ENCODE measurements at places on chromosomes 11 and 22.
A peak's percentile ranks its signal among the peaks of the same experiment; 100 is the strongest.

DNA sequence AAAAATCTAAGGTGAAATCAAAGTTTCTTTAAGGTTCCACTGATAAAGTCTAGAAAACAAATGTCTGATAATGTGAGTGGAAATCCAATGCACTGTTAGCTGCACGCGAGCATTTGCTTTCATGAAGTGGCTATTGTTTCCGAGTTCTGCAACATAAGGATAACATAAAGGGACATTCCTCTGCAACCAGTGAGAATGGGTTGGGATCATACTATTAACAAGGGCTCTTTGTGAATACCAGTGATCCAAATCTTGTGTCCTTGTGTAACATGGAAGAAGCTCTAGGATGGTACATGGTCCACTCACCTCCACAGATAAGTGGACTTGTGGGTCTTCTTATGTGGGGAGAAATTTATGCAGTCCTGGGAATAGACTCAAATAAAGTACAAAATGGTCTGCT is 24.6 kb downstream of the APIP start:
- DNase-seq = no peak

GRCh38 chr11:72573855-72574445 is 100.3 kb downstream of the PDE2A start:
- no peak for DNase-seq

GRCh38 chr11:119989159-119989821 is 148.6 kb downstream of the TRIM29 start:
- DNase-seq = no peak

DNA sequence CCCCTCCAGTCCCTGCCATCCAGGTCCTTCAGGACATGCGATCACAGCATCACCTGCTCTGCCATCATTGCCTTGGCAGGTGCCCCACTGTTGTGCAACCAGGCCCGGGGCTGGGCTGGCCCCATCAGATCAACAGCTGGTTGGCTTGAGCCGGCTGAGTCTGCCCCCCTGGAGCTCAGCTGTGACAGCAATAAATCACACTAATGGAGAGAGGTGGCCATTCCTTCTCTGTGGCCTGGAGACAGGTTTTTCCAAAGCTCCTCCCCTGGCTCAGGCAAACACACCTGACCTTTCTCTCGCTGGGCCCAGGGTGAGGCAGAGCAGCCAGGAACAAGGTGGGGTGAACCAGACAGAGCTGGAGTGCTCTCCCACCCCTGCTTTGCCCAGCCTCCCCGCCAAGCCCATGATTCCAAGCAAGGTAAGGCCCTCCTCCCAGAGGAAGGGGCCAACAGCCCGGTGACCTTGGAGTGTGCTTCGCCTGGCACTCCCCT is 8.9 kb upstream of the FXYD2 start:
- no peak for DNase-seq

GRCh38 chr11:57650739-57651090 is 1.0 kb upstream of the YPEL4 start:
- no peak for DNase-seq

DNA sequence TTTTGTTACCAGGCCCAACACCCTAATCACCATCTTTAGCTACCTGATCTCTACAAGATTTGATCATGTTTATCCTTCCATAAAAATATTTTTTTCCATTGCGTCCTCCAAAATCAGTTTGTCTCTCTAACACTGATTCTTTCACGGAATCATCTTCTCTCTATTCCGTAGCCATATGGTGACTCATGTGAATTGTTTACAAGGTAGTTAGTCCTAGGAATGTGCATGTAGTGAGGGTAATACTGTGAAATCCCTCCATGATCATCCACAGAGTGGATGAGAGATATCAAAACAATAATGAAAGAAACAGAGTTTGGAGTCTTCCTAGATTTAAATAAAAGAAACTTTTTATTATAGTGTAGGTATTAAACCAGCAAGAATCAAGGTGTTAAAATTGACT is 230.2 kb downstream of the METTL15 start:
- DNase-seq = peak; percentile 16

DNA sequence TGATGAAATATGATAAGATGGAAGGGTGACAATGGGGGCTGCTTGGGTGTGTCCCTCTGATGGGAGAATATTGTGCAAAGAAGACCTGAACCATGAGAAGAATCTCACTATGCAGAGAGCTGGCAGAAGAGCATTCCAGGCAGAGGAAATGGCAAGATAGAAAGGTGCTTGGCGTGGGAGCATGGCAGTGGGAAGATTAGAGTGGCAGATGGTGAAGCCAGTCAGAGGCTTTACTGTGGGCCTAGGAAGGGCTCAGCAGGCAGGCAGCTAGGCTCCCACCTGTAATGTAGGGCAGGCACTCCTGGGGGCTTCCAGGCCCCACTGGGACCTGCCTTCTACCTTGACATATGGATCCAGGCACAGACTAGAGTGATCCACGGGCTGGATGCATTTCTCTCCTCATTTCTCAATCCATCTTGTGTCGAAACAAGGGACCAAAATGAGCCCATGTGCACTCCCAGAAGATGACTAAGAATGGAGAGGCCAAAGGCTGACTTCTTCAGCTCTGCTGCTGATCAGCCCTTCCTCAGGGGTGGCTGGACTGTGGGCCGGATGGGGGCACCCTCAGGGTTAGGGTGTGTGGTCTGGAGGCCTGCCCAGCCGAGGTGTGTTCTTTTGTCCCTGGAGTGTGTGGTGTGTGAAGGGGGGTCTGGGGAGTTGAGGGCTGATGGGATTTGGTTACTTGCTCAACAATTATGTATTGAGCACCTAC is 88.3 kb downstream of the TSPAN18 start:
- DNase-seq = peak; percentile 57

GRCh38 chr11:131723088-131723487 is 352.7 kb downstream of the NTM start:
- no peak for DNase-seq

- no peak for DNase-seq
Measured at GRCh38 chr22:40540265-40540664, 96.3 kb downstream of the MRTFA start.

DNA sequence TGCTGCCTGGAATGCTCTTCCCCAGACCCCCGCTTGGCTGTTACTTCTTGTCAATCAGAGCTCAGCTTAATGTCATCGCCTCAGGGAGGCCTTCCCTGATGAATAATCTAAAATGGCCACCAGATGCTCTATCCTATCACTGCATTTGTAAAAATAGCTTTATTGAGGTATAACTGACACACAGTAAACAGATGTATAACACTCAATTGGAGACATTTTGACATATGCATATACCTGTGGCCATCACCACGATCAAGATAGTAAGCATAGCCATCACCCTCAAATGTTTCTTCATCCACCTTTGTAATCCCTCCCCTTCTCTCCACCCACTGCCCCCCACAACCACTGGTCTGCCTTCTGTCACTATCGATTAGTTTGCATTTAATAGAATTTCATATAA is 36.6 kb upstream of the NECTIN1 start:
- DNase-seq = no peak

- no peak for DNase-seq
Measured at GRCh38 chr11:72189455-72190250, 2.3 kb upstream of the FOLR1 start.

GRCh38 chr11:122803716-122804115 is 34.6 kb upstream of the CRTAM start:
- peak; percentile 40 for DNase-seq

DNA sequence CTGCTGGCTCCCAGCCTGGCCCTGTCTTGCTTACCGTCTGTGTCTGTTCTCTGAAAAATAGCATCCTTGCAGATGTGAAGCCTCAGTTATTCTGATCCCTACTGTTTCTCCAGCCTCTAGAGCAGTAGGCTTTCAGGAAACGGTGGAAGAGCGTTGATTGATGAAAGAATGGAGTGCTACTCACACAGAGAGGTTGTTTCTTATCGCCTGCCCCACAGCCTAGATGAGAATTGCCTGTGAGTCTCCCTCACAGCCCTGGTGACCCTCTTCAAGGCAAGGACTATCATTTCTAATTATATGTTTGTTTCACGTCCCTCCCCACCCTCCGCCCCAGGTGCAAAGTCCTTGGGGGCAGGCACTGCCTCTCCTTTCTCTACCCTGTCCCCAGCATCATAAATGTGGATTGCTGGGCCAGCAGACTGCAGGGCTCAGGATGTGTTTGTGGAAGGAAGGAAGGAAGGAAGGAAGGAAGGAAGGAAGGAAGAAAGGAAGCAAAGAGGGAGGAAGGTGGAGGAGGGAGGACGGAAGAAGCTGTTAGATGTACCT is 575.3 kb upstream of the B3GAT1 start:
- DNase-seq = no peak

GRCh38 chr11:69530278-69531070 is 49.0 kb downstream of the LINC01488 start:
- DNase-seq = no peak

DNA sequence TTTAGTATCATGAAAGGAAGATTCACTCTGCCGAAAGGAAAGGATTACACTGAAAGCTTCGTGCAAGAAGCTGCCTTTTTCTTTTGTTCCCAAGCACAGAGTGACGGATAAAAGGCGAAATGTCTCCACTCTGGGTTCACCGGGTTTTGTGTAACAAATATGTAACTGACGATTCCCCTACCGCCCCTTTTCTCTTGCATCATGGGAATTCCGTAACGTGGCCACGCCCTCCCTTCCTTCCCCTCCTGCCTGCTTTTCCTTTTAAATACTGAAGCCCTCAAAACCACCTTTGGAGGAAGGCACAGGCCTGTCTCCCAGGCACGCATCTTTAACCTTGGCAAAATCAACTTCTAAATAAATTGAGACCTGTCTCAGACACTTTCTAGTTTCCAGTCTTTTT is 16.4 kb upstream of the TESMIN start:
- no peak for DNase-seq

DNA sequence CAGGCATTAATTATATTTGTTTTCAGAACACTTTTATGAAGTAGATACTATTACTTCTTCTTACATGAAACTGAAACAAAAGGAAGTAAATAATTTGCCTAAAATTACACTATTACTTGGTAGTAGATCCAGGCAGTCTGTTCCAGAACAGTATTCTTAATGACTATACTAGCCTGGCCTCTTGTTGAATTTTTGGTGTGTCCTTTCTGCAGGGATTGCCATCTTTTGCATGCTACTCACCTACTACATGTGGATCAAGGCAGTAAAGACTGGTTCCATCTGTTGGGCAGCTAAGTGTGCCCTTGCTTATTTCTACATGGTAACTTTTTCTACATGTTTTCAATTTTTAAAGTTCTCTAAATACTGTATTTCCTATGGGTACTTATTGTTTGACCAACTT is 12.8 kb downstream of the STT3A start:
- no peak for DNase-seq

GRCh38 chr11:27858866-27859265 is 158.6 kb upstream of the BDNF start:
- DNase-seq = no peak

- peak; percentile 57 for DNase-seq
Measured at GRCh38 chr11:94449437-94449836, 44.2 kb downstream of the MRE11 start.

GRCh38 chr11:15851051-15851498 is 505.3 kb downstream of the SOX6 start:
- no peak for DNase-seq

DNA sequence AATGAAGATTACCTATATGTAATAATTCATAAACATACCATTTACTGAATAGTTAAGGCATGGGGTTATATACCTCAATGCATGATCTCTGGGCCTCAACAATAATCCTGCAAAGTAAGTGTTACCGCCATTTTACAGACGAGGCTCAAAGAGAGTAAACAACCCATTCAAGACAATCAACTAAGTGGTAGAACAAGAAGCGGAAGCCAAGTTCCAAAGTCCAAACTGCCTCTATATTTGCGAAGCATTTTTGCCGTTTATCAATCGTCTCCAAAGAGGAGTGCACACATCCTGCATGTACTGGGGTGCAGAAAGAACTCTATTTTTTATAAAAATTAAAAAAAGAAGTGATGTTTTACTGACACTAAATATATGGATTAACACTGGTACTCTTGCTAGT is 27.5 kb upstream of the P4HA3 start:
- no peak for DNase-seq

GRCh38 chr22:40441761-40442390 is 71.5 kb downstream of the SGSM3 start:
- DNase-seq = no peak

GRCh38 chr11:122177238-122177637 is 61.2 kb upstream of the BLID start:
- DNase-seq = no peak

GRCh38 chr11:133318221-133318620 is 214.1 kb downstream of the OPCML start:
- DNase-seq = no peak

- DNase-seq = no peak
Measured at GRCh38 chr11:116981266-116981885, 116.9 kb downstream of the SIK3 start.

- no peak for DNase-seq
Measured at GRCh38 chr11:26109658-26110368, 222.1 kb upstream of the ANO3 start.

- DNase-seq = peak; percentile 45
Measured at GRCh38 chr11:92226331-92227229, 2.0 kb downstream of the FAT3 start.

DNA sequence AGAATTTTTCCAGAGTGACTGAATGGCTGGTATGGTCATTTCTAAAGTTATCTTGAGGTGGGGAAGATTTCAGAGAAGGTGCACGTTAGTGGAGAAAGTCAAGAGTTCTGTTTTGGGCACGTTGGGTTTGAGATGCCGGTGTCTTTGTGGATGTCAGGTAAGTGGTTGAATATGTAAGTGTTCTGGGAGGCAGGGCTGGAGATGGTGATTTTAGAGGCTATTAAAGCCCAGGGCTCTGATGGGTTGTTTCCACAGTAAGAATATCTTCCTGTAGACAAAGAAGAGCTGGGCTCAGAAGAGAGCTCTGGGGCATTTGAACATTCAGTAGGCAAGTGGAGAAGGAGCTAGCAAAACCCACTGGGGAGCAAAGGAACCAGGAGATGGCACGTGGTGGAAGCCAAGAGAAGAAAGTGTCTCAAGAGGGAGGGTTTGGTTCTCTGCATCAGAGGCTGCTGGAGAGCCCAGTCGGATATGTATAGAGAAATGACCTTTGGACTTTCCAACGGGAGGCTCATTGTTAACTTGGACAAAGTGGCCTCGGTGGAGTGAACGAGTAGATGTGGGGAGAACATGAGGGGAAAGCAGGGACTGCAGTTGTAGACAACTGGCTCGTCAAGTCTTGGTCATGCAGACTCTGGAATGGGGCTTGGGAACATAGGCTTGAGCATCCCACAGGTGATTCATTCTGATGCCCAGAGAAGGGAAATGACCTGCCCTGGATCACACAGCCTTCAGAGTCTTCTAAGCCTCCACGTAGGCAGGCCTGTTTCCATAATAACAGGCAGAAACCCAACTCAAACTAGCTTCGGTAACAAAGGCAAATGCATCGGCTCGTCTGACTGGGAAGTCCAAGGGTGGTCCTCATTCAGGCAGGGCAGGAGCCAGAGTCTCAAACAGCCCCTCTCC is 98.4 kb upstream of the PARVA start:
- no peak for DNase-seq
